ENCODE measurements at places on chromosomes 3 and 15.

DNA sequence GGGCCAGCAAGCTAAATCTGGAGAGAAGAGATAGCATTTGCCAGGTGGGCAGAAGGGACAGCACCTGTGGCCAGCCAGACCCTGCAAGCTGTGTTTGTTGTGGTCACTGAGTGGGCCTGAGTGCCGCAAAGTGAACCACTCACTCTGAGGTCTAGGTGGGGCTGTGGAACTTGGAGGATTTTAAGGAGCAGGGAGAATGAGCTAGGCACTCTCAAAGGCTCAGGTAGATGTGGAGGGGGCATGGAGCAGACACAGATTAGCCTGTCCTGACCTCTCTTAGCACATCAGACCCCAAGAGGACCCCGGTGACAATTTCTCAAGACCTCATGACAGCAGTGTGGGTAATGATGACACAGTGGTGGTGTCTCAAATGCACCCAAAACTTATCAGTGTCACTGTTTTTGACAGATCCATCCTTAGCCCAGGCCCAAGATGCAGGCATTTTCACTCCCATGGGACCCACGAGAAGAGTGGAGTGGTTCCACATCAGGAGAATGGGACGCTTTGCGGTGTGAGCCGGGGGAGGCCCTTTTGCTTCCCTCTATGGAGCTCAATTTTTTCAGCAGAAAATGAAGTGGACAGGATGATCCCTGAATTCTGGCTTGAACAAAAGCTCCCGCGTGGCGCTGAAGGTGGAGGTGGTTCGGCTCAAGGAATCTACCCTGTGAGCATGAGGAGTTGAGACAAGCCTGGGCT lies 43.8 kb upstream of the TLE3 start:
- DNase-seq: no peak

DNA sequence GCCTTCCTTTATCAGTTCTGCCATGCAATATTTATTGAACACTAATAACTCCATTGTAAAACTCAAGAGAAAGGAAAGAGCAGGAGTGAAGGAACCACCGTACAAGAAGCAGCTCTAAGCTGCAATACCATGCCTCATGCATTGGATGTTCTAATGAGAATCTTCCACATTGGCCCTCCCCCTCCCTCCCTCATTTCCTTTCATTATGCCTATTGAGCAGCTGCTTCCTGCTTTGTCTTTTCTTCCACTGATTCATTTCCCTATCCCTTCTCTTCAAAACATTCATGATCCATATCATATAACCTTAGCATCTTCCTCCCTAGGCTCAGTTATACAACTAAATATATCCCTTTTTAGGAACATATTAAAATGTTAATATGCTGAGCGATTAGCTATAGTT lies 698.7 kb upstream of the GOLIM4 start:
- no peak for DNase-seq

DNA sequence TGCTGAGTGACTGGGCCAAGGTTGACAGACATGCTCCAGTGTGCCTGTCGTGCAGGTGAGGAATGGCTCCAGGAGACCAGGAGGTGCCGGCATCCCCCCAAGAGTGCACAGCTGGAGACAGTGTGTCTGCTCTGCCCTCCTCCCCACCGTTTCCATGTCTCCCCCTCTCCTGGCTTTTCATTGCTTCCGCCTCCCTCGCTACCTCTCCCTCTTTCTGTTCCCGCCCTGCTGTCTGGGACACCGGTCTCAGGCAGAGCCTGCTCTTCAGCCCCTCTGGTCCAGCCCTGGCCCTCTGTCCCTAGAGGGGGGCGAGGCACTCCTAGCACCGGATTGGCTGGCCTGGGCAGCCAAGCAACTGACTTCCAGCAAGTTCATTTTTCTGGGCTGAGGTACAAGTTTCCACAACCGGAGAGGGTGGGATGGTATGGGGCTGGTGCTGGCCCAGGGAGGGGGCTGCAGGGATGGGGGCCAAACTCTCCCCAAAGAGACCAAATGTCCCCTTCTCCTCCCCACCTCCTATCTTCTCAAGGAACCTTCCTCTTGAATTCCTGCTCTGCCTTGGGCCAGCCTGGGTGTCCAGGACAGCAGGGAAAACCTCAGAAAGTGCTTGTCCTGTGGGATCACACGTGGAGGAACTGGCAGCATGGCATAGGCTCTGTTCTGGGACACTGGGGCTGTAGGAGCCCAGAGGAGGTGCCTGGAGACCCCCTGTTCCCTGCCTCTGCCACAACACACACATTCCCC lies 32.6 kb downstream of the PRKCD start:
- no peak for DNase-seq

DNA sequence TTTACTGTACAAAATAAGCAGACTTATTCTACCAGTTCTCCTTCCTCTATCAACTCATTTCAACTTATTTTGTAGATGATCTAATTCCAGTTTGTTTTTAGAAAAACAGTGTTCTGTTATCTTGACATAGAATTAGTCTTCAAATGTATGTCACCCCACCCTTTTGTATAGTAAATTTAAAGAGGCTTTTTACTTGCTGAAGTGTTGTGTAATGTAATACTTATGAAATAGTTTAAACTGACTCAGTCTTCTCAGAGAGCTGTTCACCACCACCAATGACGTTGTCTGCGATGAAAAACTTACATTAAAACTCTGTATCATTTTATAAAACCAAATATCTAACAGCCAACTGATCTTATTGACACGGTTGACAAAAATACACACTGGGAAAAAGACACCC lies 82.9 kb downstream of the RAP2B start:
- DNase-seq: no peak

GRCh38 chr3:152374262-152374990 lies 105.7 kb downstream of the MBNL1 start:
- DNase-seq: no peak

GRCh38 chr3:140334132-140334929 lies 343.5 kb upstream of the TRIM42 start:
- DNase-seq: no peak

GRCh38 chr15:101043011-101043410 lies 123.9 kb downstream of the LRRK1 start:
- no peak for DNase-seq

- no peak for DNase-seq
Measured at GRCh38 chr3:49346797-49347251, 7.0 kb upstream of the USP4 start.

GRCh38 chr3:52210037-52210436 lies 12.1 kb downstream of the ALAS1 start:
- no peak for DNase-seq

All from NCI-H1092 (cell line).